ENCODE measurements at places on chromosomes 11 and 22.

GRCh38 chr11:131353766-131354165 is 16.6 kb upstream of the NTM start:
- DNase-seq: no peak

GRCh38 chr11:127994736-127995135 is 592.6 kb downstream of the ETS1 start:
- no peak for DNase-seq

GRCh38 chr11:10858439-10859325 is 829 bp upstream of the ZBED5 start:
- DNase-seq: no peak

DNA sequence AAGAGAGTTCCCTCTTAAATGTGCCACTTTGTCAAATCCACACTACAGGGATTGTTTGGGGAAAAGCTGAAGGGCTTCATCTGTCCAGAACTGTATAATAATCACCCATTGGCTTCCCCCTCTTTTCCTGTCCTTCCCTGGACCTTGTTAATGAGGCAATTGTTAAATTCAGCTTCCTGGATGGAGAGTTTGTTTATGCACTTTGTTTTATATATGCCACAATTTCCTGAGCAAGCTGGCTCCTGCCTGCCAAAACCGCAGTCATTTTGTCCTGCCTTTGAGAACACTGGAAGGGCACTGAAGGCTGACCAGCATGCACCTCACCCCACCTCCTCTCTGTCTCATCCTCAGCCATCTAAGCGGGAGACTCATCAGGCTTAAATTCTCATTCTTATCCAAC is 86.2 kb downstream of the MSANTD4 start:
- DNase-seq: no peak

GRCh38 chr11:47560426-47560825 is 5.0 kb upstream of the PTPMT1 start:
- DNase-seq: no peak

- no peak for DNase-seq
Measured at GRCh38 chr22:22763512-22763911, 119.1 kb downstream of the GGTLC2 start.

GRCh38 chr22:49574205-49574880 is 253.3 kb downstream of the BRD1 start:
- no peak for DNase-seq

GRCh38 chr22:35462498-35463230 is 62.7 kb downstream of the MCM5 start:
- no peak for DNase-seq

- DNase-seq: no peak
Measured at GRCh38 chr11:85595285-85595884, 31.8 kb downstream of the DLG2 start.

DNA sequence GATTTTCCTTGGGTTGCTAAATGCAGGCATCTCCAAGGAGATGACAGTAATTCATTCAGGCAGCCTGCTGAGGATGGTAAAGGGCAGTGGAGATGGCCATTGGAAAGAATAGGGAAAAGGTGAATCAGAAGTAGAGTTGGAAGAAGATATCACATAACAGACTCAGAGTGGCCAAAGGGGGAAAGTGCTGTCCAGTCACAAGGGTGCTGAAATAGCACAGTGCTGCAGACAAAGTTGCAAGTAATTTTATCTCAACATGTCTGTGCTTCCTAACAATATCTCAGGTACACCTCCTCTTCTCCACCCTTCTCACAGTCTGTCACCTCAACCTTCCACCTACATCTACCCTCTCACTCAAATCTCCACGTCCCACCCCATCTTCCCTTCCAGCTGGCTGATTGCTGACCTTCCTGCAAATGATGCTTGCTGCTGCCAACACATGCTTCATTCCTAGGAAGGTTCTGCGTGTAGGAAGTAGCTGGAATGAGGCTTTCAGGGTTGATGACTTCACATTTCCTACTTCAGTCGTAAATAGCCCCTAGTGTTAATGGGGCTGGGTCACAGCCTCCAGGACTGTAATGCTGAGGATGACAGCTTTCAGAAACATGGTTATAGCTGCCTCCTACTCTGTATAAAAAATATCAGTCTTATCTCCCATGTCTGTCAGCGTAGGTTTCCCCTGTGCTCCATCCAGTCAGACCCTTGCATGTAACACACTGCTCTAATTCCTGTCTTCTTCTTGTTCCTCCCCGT is 123.9 kb downstream of the CTNND1 start:
- DNase-seq: no peak

GRCh38 chr11:106426696-106427095 is 349.2 kb downstream of the AASDHPPT start:
- DNase-seq: no peak

- DNase-seq: no peak
Measured at GRCh38 chr22:48406161-48406560, 1421.5 kb downstream of the BRD1 start.

- DNase-seq: no peak
Measured at GRCh38 chr11:721741-722345, 15.8 kb downstream of the EPS8L2 start.

DNA sequence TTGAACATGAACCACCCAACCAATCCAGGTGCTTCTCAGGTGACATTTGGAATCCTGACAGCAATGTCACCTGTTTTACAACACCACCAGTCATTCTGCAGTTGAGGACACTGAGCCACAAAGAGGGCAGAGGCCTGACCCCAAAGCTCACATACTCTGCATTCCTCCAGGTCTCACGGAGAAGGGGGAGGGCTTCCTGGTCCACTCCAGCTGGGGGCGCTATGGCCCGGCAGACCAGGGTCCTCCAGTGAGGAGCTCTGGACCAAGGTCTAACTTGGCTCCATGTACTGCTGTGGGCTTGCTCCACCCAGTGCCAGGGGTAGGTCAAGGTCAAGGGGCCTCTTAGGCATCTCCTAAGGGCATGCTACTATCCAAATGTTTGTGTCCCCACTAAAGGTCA is 1.5 kb upstream of the PNPLA3 start:
- no peak for DNase-seq

DNA sequence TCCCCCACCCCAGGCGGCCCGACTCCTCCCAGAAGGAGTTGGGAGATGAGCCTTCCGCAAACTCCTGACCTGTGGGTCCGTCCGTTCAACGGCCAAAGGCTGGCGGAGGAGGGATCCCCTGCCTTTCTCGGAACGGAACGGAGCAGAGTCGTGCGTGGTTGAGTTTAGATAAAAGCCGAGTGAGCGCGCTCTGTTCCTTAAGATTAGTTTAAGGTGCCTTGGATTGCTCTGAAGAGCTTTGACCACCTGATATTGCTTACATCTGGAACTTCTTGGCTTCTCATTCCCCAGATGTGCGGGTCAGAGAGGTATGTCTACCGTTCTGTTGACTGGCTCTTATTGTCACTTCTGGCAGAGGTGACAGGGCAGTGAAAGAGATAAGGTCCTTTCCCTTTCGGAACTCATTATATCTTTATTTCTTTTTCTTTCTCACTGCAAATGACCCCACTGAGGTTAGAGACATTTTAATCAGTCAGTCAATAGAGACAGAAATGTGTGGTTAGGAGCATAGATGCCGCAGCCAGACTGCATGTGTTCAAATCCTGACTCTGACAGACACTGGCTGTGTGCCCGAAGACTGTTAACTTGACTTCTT is at the start of gene TRIM6:
TRIM6 (plus strand) TSS at position 31 of the 595 bp plus-strand sequence; CDS start at position 292, 261 bp downstream.
- no peak for DNase-seq
